ENCODE measurements at places on chromosomes 2 and 18.

DNA sequence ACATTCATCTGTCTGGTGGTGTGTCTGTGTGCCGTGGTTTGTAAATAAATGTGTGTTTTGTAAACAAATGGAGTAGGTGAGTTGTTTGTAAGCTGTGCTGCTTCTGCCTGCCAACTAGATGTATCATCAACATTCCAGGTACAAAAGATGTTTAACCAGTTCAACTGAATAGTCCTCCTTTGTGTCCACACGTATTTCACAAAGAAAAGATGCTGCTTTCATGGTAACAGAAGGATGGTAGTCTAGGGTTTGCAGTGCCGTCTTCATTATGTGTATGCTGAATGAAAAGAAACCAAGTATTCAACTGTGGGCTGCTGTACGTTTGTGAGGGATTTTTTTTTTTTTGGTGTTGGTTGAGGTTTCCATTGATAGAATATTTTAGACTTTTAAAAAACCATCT lies 72.1 kb downstream of the CAMKMT start:
- no peak for DNase-seq

DNA sequence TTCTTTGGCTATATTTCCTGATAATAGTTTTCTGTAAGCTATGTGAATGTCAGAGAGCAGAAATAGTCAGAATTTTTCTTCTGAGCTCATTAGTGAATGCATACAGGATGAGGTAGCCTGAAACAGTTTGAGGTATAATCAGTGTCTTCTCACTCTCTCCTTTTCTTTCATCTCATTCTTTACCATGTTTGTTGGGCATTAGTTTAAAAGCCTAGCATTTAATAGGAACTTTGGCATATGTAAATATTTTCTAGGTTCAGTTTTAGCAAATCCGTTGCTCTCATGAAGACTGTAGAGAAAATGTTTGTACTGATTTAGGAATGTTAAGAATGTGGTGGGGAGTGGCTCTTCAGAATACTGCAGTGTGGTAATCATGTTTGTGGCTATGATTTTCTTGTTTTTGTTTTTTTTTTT lies 119.4 kb downstream of the PARD3B start:
- DNase-seq: no peak

DNA sequence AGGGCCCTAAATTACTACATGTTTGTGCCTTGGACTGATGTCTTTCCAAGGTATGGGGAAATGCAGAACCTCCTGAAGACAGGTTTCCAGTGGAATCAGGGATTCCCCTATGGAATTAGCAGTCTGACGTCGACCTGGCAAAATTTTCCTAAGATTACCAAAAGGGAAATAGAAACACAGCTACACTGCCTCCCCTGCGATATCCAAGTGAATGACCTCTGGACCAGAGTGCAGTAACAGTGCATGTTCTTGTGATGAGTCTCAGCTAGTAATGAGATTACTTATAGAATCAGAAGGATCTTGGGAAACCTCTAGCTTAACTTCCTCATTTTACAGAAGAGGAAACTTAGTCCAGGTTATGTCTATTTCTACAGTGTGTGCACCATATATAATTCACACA lies 21.3 kb upstream of the CHST9 start:
- no peak for DNase-seq

DNA sequence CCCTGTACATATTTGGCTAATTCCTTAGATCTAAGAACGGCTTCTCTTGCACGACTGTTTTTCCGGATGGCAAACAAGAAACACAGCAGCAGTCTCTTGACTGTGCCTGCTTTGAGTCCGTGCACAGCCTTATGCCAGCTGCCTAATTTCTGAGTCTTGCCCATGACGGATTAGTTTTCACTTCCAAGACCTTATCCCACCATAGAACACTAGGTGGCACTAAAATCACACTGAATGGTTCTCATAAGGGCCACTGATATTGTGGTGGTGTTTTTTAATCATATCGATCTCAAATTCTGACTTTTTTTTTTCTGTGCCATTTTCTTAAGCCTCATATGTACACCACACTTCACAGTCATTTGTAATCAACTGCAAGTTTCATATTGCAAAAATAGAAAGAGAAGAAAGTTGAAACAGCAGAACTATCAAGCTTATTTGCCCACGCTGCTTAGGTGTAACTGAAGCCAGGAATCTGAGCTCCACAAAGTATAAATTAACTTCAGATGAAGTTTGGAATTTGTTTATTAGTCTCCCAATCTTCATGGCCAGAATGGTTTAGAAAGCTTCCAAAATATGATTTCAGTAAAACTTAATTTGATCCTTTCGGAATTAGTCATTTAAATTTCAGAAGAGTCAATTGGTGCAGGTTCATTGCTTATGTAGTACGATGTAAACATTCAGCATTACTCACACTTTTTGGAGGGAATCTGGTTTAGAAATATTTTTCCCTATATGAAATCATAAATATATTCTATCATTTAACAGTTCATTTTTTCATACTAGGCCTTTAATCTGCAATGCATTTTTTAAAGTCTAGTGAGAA lies 45.5 kb upstream of the SCN7A start:
- DNase-seq: no peak

DNA sequence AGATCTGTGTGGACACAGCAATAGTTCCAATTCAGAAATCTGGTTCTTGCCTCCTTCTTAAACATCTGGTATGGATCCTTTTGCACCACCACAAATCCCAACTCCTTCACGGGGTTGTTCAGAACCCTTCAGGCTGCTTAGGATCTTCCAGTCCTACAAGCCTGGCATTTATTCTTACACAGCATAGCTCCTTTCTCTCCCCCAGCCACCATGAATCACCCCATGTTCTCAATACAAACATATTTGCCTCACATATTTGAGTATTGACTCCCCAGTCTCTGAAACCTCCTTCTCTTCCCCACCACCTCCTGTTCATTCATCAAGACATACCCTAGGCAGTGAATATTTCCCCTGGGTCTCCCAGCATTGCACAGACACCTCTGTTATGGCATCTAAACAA lies 155.2 kb downstream of the ALK start:
- no peak for DNase-seq

- DNase-seq: no peak
Observed at GRCh38 chr2:231069379-231070054, 12.8 kb downstream of the PSMD1 start.

DNA sequence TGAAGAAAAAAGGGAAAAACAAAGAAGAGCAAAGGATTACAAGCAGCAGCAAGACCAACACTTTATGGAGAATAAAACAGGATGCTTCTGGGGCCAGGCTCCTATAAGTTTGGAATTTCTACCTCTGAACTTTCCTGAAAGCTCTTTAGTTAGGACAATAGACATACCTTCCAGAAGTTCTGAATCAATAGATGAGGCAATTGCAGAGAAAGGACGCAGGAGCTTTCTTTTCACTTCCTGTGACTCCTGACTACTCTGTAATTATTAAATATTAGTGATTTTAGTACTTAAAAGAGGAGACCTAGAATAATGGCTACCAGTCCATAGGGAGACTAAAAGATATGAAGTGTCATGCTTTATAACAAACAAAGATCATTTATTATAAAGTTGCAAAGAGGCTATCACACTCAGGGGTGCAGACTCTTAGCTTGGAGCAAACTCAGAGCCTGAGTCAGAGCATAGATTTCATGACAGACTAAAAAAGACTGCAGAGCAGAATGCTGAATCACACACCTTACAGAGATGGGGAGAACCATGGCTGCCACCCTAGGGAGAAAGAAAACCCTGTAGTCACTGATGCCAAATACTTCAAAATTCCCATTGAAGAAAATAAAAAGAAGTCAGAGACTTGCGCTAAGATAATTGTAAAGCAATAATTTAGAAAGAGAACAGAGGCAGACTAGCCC lies 52.5 kb upstream of the FAM136A start:
- no peak for DNase-seq

DNA sequence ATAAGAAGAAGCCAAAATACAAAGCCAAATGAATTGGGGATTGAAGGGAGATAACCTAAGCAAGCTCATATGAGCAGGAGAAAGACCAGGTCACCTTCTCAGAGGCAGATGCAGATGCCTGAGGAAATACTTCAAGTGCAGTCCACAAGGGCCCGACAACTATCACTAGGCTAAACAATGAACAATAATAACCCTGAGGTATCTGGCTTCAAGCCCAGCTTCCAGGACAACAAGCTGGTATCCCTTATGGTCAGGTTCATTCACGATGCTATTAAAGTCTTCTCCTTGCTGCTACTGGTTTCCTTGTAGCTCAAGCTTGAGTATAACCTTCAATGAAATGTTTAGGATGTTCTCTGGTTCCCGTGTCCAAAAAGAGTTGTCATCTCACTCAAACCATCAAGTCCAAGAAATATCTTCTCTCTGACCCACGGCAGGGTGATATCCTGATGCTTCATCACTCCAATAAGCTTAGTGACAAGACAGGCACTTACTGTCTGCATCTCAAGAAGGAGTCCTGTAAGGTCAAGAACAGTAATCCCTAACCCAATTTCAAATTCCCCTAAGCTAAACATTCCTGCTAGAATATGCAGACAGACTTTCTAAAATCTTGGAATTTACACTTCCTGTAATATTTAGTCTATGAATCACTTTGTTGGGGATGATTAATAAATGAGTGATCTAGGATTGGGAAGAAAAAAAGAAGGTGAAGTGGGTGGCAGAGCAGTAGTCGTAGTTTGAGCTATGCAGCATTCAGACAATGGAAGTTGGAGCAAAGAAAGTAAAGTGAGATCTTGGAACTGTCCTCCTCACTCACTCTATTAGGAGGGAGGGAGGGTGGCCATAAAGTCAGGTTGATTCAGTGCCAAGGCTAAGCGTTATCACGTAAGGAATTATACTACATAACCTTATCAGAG lies 33.1 kb downstream of the CHN1 start:
- no peak for DNase-seq

DNA sequence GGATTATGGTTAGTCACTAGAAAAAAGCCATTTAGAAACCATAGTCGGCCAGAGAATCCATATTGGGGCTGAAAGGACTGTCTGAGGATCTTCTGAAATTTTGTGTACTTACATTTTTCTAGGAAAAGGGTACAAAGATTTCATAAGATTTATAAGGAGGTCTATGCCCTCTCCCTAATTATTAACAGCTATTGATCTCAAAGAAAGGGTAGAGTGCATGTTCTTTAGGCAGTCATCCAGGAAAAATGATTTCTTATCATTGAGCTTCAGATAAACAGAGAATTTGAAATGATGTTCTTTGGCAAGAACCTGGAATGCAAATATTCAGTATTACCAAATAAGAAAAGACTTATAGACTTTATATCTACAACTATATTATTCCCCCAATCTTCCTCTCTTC lies 195.3 kb downstream of the ACTR3 start:
- no peak for DNase-seq

DNA sequence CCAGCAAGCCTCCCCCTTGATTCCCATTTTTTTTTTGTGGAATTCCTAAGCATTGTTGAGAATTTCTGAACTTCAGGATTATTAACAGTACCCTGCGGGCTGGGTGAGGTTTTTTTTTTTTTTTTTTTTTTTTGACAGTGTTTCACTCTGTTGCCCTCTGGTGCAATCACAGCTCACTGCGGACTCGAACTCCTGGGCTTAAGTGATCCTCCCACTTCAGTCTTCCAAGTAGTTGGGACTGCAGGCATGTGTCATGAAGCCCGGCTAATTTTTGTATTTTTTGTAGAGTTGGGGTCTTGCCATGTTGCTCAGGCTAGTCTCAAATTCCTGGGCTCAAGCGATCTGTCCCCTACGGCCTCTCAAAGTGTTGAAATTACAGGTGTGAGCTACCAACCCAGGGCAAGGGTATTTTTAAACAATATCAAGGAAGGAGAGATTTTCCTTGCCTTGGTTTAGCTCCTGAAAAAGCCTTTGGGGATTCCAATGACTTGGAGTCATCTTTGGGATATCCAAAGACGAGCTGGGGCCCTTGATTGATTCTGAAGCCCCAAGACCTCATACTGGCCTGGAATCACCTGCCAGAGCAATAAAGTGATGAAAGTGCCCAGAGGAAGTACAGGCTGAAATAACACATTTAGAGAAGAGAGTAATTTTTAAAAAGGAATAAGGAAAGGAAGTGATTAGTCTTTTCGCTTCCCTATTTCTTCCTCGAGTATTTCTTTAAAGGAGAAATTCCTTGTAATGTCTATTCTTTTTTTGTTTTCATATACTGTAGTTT lies 240.2 kb downstream of the TGIF1 start:
- no peak for DNase-seq

- no peak for DNase-seq
Observed at GRCh38 chr18:57475408-57475807, 40.2 kb downstream of the ONECUT2 start.
